ENCODE measurements at places on chromosomes 16 and 17.

- DNase-seq = no peak
Observed at GRCh38 chr16:57486858-57487834, 853 bp upstream of the DOK4 start.

DNA sequence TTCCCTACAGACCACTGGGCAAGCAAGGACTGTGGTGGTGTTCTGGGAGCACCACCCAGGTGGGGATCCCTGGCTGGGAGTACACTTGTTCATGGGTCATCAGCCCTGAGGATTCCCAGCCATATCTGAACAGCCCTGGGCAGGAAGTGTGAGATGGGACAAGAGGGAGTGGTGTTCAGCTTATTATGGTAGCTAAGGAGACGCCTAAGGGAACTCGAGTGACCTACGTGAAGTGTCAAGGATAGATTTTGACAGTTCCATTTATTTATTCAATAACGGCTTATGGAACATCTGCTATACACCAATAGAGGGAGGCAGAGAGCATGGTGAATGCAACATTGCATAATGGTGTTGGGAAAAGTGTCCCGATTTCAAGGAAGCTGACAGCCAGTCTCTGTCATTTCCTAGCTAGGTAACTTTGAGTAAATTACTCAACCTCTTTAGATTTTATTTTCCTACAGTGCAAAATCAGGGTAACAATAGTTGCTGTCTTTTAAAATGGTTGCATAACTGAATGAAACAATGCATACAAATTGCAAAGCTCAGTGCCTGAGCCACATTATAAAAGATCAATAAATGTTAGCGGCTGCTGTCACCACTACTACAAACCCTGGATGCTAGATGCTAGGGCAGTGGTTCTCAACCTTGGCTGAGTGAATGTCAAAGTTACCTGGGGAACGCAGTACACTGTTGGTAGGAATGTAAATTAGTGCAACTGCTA lies 534.1 kb downstream of the GRIN2A start:
- peak; percentile 15 for DNase-seq

GRCh38 chr17:80274331-80274730 lies 13.7 kb downstream of the RNF213 start:
- DNase-seq = no peak

DNA sequence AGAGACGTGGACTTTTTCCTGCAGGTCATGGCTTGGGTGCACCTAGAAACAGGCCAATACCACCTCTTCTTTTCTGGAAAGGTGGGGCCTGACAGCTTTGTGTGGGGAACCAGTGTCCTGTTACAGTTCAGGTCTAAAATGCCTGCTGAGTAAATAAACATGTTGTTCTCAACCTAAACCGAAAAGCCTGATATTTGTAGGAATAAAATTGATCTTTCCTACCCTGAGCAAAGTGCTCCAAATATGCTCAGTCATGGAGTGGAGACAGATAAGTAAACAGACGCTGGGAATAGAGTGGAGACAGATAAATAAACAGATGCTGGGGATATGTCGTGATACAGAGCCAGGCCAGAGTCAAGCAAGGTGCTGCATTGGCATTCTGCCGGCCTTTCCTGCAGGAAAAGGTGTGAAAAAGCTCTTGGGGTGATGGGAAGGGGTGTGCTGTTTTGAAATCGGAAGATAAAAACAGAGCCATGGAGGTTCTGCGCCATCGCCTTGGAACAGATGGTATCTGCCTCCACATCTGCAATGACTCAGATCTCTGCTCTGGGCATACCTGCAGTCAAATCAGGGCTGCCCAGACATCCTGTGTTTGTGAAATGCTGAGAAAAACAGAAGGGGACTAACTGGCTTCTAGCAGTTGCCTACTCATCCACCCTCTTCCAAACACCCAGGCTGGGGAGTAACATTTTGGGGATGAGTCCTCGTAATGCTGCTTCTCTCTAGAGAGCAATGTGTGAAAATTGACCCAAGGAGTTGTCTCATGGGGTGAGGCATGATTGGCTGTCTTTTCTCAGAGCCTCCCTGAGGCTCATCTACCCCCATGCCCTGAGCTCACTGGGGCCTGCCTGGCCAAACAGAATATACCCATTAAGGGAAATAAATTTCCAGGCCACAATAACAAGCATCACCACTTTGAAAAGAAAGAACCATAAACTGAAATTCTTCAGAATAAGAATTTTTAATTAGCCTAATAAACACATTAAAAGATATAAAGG lies 16.8 kb upstream of the TRPV2 start:
- DNase-seq = no peak

GRCh38 chr17:28704219-28704858 lies 7.3 kb downstream of the PROCA1 start:
- DNase-seq = no peak

GRCh38 chr17:64133546-64134215 lies 3.7 kb upstream of the ERN1 start:
- DNase-seq = peak; percentile 66

Data from inflammatory macrophage (primary cell).